Non-pigmented ciliary epithelial cell (primary cell): ENCODE measurements at places on chromosomes 2 and 18.

- no peak for DNase-seq
Measured at GRCh38 chr2:51013079-51013932, 18.6 kb downstream of the NRXN1 start.

- peak; percentile 93 for DNase-seq
Measured at GRCh38 chr2:228613133-228613850, 431.8 kb upstream of the SPHKAP start.

- no peak for DNase-seq
Measured at GRCh38 chr18:63290821-63291200, 28.8 kb downstream of the BCL2 start.

GRCh38 chr2:9166579-9167377, 39.8 kb upstream of the ASAP2 start:
- no peak for DNase-seq

DNA sequence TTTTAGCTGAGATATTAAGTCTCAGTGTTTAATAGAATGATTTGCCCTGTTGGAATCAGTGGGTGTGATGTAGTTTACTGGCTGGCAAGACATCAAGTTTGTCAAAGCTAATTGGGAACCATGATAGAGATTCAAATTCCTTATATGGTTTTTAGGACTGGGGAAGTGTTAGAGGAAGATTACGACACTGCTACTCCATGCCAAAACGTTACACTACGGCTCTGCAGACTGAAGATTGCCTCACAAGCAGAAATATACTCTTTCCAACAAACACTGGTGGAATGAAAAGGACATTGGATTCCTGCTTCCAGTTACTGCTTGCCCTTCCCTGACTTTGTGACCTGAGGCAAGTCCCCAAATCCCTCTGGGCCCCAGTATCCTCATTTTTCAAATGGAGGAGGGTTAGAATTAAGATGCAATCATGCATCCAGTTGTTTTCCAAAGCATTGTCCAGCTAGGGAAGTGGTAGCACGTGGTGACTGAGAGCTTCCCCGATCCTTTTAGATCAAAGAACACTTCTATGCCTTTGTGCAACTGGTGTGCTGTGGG, 147.6 kb downstream of the CDC42EP3 start:
- peak; percentile 46 for DNase-seq

- DNase-seq = peak; percentile 23
Measured at GRCh38 chr2:116719836-116720235, 1094.7 kb upstream of the DDX18 start.

GRCh38 chr18:6938003-6938402, 179.6 kb downstream of the LAMA1 start:
- no peak for DNase-seq

GRCh38 chr2:16055848-16056580, 115.7 kb downstream of the MYCN start:
- no peak for DNase-seq

DNA sequence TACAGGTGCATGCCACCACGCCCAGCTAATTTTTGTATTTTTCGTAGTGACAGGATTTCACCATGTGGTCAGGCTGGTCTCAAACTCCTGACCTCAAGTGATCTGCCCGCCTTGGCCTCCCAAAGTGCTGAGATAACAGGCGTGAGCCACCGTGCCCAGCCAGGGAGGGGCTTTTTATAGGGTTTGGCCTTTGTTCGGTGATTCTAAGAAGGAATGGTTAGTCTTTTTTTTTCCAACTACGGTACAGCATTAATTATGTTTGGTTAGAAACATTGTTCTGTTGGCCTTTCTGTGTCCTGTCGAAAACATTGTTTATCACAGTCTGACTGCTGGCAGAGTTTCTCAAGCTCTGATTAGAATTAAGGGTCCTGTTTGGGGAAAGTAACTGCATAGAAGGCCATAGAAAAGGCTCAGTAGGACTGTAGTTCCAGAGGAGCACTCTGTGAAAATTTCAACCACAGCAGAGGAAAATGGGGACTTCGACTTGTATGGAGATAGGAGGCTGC, 19.3 kb upstream of the SMCHD1 start:
- no peak for DNase-seq

- no peak for DNase-seq
Measured at GRCh38 chr2:128446049-128446873, 127.6 kb upstream of the HS6ST1 start.

DNA sequence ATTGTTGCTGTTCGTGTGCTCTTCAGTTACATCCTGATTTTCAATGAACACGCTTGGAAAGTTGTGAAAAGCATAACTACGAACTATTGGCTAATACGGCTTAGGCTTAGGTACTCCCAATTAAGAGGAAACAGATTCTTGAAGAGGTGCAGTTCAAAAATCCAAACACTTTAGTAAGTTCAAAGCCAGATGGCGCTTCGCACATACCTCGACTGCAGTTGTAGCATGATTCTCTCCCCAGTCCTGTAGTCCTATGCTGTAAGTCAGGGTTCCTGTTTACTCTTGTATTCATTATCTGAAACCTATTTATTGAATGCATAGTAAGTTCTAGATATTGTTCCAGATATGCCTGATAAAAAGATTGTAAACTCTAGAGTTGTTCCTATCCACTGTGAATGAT, 165.2 kb downstream of the TRIB2 start:
- no peak for DNase-seq

DNA sequence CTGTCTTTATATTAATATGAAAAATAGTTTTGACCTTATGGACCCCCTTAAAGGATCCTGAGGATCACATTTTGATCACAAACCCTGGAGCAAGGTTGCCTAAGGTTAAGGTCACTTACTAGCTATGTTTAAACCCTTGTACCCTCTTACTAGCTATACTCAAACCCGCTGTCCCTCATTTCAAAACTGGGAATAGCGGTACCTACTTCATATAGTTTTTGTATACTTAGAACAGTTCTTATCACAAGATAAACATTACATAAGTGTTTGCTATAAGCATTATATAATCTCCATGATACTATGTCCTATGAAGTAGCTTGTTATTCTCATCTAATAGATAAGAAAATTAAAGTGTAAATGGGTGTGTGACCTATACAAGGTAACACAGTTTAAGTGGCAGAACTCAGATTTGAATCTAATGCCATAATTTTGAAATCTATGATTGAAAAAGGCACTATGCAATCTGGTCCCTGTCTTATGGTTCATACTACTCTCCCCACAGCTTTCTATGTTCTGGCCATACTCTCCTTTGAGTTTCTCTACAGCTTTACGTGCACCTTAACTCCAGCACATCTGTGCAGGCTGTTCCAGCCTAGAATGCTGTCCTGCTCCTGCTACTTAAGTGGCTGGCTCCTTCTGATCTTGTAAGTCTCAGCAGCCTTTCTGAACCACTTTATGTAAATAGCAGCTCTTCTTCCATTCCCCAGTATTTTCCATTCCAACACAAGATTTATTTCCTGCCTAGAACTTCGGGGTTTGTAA, 30.4 kb downstream of the HYCC2 start:
- DNase-seq = no peak

DNA sequence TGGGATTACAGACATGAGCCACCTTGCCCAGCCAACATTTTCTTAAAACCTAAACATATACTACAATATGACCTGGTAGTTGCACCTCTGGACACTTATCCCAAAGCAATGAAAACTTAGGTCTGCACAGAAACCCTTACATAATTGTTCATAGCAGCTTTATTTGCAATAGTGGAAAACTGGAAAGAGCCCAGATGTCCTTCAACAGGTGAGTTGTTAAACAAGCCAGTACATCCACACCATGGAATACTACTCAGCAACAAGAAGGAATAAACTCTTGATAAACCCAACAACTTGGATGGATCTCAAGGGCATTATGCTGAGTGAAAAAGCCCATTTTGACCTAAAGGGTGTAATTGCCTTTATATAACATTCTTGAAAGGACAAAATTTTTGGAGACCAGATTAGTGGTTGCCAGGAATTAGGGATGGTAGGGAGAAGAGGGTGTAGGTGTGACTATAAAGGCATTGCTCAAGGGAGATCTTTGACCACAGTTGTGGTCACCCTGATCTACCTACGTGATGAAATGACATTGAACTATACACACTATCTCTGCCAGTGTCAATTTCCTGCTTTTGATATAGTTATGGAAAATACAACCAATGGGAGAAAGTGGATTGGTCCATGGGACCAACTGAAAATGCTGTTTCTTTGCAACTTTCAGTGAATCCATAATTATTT, 11.9 kb upstream of the AMMECR1L start:
- DNase-seq = no peak

- no peak for DNase-seq
Measured at GRCh38 chr2:230172156-230172555, 47.6 kb downstream of the SP110 start.

GRCh38 chr2:191670076-191670475, 7.9 kb upstream of the NABP1 start:
- DNase-seq = no peak

- no peak for DNase-seq
Measured at GRCh38 chr2:19536136-19536535, 177.7 kb upstream of the OSR1 start.

DNA sequence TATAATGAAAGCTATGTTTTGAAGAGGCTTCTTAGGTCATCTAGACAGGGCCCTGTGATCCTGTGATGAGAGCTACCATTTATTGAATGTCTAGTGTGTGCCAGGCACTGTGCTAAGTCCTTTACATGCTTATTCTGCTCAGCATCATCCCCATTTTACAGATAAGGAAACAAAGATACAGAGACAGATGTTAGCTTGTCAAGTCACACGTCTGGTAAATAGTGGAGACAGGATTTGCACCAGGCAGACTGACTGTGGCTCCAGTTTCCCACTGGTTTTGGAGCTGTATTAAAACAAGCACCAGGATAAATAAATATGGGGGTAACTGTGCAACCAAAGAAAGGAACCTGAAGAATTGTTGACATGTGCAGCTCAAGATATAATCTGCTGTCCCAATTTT, 19.2 kb upstream of the EML6 start:
- DNase-seq = no peak

DNA sequence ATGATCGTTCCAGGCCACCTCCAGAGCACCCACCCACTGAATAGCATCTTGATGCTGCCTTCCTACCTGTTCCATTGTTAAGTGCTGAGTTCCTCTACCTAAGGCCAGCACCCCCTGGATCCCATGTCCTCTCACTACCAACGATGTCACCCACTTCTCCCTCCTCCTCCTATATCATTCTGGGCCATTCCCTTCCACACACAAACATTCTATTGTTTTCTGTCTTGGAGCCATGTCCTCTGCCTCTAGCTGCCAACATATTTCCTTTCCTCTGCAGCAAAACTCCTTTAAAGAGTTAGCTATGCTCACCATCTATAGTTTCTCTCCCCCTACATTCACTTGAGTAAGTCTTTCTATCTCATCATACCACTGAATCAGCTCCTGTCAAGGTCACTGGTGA, 64.0 kb upstream of the ACKR3 start:
- DNase-seq = no peak

DNA sequence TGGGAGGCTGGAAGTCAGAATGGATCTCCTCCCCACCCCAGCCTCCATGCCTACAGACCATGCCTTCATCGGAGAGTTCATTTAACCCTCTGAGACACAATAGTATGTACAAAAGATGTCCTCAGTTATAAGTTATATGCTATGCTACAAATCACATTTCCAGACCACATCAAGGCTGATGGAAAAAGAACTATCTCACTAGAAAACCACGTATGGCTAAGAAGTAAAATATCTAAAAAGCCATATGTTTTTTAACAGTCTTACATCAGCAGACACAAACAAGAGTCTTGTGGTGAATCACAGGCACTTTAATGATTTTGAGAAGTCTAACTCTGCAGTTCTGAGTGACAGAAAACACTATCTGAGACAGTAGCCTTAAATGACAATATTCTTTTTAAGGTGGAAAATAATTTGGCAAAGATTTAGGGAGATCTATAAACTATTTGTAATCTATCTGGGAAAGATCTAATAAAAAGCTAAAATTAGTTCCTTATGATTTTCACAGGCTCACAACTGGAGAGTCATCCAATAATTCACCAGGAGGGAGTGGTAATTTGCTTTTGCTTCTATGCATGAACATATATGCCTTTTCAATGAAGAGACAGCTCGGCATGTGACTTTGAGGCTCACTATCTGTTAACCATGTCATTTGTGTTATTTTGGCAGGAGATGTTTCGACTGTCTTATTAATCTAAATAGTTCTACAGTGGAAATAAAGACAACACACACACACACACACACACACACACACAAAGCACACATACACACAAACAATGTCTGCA, 197.5 kb downstream of the IRS1 start:
- DNase-seq = no peak
